ACHN (cell line): ENCODE measurements at places on chromosomes 2 and 18.

- DNase-seq: no peak
Observed at GRCh38 chr2:9214873-9215272, 8.3 kb downstream of the ASAP2 start.

DNA sequence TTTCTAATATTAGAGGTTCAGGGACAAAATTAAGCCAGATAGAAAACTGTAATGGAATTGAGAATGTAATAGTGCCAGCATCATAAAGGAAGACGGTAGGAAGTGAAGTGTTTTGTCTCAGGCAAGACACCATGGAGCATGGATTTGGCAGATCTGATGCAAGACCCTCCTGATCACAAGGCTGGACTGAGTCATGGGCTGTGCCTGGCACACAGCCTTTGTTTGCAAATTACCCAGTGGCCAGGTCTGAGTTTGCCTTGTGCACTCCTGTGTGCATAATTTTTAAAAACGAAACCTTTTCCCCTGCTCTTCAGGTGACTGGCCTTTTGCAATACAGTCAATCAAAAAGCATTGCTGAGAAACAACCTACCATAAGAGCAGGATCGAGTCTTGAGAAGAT, 2.0 kb upstream of the UPP2 start:
- peak; percentile 80 for DNase-seq

DNA sequence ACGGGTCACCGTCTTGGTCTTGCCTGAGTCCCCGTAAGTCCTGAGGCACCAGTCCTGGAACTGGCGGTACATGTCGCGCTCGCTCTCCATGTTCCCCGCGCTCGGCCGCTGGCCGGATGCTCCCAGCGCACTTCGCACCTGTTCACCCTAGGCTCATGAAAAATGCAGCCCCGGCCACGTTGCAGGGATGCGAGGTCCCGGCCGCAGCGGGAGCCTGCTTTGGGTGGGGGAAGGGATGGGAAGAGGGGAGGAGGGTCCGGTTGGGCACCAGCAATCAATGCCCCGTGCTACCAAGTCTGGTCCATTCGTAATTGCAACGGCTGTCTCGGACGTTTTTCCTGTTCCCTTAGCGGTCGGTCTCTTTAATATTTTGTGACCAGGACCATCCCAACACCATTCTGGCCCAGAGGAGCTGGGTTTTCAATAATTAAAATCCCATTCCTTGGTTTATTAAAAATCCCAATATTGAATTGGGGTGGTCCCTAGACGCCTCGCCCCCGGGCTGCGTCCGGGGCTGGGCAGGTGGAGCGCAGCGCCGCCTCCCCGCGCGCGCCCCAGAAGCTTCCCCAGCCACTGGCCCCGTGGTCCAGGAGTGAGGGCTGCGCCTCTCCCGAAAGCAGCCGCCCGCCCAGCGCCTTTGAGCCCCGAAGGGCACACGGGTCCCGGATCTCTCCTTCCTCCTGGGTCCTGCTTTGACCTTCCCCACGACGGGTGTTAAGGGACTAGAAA, 1.4 kb downstream of the NOL4 start:
- no peak for DNase-seq

DNA sequence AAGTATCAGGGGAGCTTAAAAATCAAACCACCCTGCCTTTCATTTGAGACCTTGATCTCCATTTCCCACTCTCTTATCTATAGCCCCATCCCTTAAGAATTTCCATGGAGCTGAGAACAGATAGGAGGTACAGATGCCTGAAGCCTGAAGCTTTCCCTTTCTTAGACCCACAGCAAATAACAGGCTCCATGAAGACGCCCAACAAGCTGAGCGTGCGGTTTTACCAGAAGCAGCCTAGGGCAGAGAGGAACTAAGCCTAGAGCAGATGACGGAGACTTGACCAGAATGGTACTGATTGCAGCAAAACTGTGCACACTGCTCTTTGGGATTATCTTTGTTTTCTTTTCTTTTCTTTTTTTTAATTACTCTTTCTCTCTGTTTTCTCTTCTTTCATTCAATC, 1.7 kb upstream of the ERBB4 start:
- DNase-seq: no peak

DNA sequence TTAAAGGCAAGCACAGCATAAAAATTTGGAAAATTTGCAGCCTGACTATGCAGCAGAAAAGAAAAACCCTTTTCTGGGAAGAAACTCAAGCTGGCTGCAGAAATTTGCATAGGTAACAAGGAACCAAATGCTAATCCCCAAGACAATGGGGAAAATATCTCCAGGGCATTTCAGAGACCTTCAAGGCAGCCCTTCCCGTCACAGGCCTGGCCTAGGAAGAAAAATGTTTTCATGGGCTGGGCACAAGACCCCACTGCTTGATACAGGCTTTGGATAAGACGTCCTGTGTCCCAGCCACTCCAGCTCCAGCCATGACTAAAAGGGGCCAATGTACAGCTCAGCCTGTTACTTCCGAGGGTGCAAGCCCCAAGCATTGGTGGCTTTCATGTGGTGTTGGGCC, 717.6 kb downstream of the TDRD15 start:
- DNase-seq: no peak

GRCh38 chr2:114001937-114002336, 112.0 kb downstream of the ACTR3 start:
- no peak for DNase-seq

DNA sequence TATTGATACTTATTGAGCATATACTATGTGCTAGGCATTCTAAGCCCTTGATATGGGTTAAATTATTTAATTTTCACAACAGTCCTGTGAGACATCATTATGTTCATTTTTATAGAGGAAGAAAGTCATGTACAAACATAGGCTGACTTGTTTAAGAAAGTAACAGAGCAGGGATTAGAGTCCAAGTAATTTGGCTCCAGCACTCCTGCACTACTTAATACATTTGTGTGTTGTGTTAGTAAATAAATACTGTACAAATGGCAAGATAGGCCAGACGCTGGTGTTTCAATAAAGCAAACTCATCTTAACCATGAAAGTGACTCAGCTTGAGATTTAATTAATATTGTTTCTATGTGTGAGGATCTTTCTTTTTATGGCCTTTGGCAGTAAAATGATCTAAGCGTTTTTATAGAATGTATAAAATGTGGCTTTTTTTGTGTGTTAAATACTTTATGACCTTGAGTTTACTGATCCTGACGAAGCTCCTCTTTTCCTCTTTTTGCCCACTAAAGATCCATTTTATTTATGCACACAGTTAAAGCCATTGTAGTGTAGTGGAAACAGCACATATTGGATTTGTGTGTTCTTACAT, 21.3 kb downstream of the NBEAL1 start:
- no peak for DNase-seq

GRCh38 chr2:144572977-144573376, 53.1 kb upstream of the ZEB2 start:
- DNase-seq: no peak

- no peak for DNase-seq
Observed at GRCh38 chr2:45205985-45206384, 196.7 kb upstream of the SIX2 start.

- no peak for DNase-seq
Observed at GRCh38 chr2:62423235-62423634, 82.8 kb downstream of the TMEM17 start.

- DNase-seq: peak; percentile 64
Observed at GRCh38 chr18:26574958-26575864, 26.9 kb upstream of the KCTD1 start.

GRCh38 chr2:65054749-65055421, 1.3 kb upstream of the CEP68 start:
- no peak for DNase-seq

DNA sequence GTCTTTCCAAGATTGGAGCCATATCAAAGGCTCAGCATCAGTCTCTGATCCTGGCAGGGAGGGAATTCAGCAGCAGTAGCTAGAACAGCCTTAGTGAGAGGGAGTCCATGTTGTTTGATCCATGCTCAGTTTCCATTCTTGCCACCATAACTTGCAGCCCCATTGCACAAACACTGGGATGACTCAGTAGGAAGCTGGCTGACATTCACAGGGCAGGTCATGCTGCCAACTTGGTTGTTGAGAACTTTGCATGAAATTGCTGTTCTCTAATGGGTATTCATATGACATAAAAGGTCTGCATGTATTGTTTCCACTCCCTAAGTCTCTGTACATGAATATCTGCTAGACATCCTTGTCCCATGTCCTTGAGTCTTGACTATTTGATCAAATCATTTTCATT, 29.9 kb upstream of the STAT4 start:
- DNase-seq: no peak

DNA sequence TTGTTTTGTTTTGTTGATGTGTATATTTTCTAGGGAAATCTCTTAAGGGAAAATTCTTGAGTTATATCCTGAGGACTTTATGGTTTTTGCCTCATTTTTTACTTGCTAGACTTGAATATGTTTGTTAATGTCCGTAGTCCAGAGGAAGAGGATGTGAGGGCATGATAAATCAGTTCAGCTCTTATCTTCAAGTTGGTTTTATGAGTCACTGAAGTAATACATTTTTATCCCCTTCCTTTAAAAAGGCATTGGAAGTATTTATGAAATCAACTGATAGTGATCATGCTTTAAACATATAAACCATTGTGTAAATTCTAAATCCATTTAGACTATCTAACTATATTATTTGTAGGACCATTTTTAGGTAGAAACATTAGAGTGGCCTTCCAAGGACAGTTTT, 43.9 kb upstream of the CYBRD1 start:
- no peak for DNase-seq

GRCh38 chr2:187138265-187138664, 289.3 kb upstream of the ZSWIM2 start:
- peak; percentile 57 for DNase-seq

- no peak for DNase-seq
Observed at GRCh38 chr2:62014102-62014501, 108.6 kb downstream of the COMMD1 start.

GRCh38 chr2:235541838-235542549, 48.2 kb downstream of the AGAP1 start:
- no peak for DNase-seq

GRCh38 chr18:7896805-7897518, 329.8 kb downstream of the PTPRM start:
- no peak for DNase-seq

GRCh38 chr2:176114120-176114929, 2.3 kb upstream of the HOXD10 start:
- no peak for DNase-seq

- DNase-seq: no peak
Observed at GRCh38 chr18:32937597-32937996, 164.8 kb upstream of the KLHL14 start.

DNA sequence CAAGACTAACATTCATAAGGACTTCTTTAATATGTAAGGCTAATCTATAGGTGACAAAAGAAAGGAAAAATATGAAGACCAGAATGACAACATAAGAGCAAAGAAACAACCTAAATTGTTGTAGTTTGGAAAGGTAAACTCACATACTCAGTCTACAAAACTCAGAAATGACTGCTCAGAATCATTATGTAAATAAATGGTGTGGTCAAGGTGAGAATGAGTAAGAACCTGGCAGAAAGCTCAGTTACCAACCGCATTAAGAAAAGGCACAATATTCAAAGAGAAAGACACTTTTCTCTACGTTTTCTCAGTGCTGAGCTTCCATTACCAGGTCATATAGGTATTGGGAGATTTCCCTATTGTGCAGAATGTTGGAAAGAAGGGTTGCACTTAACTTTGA, 15.8 kb downstream of the ATF2 start:
- no peak for DNase-seq

GRCh38 chr2:113236367-113237159, 42.2 kb downstream of the PAX8 start:
- no peak for DNase-seq

GRCh38 chr2:46116553-46116991, 180.6 kb upstream of the EPAS1 start:
- no peak for DNase-seq
